T-cell (primary cell): ENCODE measurements at places on chromosomes 5 and 9. TPM values are rescaled to one million over a fixed set of nuclear protein-coding genes. Genes with fewer than 3 reads are reported as not detected.

DNA sequence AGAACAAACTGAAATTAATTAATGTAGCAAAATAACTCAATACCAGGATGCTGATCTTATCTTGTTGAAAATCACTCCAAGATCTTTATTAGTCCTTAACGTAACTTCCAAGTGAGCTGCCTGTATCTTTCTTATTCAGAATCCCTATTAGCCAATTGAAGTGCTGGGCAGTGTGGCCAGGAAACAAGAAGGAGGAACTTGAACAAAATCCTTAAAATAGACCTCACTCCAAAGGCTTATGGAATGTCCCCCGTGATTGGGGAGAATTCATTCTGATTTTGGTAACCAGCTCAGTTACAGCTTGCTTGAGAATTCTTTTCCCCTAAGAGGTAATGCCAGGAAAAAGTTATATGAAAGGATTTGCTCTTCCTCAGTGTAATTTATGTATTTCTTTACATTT is 171.0 kb downstream of the DEPDC1B start:
- H3K27ac ChIP-seq: no peak overlapping the region
- H3K36me3 ChIP-seq: no peaks in the 10 kb centered on the region
- no peaks in the 10 kb centered on the region for H3K4me1 ChIP-seq
- no peak for DNase-seq
- H3K27me3 ChIP-seq: no peaks in the 10 kb centered on the region

The GPX3 gene
- 1.6 TPM for total RNA-seq

DNA sequence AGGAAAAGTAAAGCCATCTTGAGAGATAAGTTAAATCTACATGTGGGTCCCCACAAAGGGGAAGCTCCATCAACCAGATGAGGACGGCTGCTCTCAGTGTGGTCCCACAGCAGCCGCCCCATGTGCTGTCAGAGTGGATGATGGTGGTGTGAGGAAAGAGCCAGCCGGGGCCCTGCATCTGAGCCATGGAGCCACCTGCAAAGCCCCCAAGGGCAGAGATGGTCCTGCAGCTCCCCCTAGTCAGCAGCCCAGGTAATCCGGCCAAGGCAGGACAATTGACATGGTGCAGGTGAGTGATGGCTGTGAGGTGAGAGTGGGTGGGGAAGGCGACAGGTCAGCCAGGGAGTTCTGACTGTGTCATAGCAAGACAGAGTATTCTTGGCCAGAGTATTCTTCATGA is 458.8 kb downstream of the ICE1 start:
- no peak for DNase-seq
- H3K27me3 ChIP-seq: peaks cover 14% of the 10 kb centered on the region
- no peaks in the 10 kb centered on the region for H3K4me1 ChIP-seq
- no peak overlapping the region for H3K4me3 ChIP-seq

The EQTN gene
- total RNA-seq: not detected

GRCh38 chr5:35924950-35925722 is 13.3 kb downstream of the CAPSL start:
- H3K4me1 ChIP-seq: peaks cover 25% of the 10 kb centered on the region
- DNase-seq: peak; percentile 79
- H3K4me3 ChIP-seq: peak overlapping the region; percentile 3
- H3K27me3 ChIP-seq: peaks cover 3% of the 10 kb centered on the region

DNA sequence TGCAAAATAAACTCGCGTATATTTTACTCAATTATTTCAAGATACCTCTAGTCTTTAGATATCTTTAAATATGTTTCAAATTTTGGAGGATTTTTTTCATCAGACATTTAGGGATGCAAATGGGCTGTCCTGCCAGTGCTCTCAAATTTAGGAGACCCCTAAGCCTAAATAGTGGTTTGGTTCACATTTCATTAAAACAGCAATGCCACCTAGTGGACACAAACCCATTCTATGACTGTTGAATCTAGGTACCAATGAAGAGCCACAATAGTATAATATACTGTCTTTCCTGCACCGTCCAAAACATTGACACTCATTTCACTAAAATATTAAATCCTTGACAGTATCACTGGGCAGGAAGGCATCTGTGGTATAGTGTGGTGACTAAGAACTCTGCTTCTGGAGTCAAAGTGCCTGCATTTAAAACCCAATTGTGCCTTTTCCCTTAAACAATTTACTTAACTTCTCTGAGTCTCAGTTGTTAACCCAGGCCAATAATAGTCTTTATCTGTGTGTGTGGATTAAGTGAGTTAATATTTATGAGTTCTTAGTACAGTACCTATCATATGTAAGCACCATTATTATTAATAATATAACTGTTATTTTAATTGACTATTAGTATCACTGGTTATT is 148.0 kb downstream of the RORB start:
- no peak for DNase-seq
- no peak overlapping the region for H3K27ac ChIP-seq
- no peak overlapping the region for H3K4me3 ChIP-seq
- no peaks in the 10 kb centered on the region for H3K4me1 ChIP-seq

The IPO11 gene
- 17.4 TPM for total RNA-seq

The AQP3 gene
- total RNA-seq: 91.9 TPM

The ITGA1 gene
- total RNA-seq: 8.1 TPM

- H3K27me3 ChIP-seq: peaks cover 3% of the 10 kb centered on the region
- no peak for DNase-seq
- peaks cover 15% of the 10 kb centered on the region for H3K4me1 ChIP-seq
- no peak overlapping the region for H3K4me3 ChIP-seq
- no peaks in the 10 kb centered on the region for H3K36me3 ChIP-seq
- H3K27ac ChIP-seq: no peak overlapping the region
Measured at GRCh38 chr5:132224716-132225115, 2.9 kb downstream of the P4HA2 start.

- DNase-seq: no peak
- no peak overlapping the region for H3K27ac ChIP-seq
- no peak overlapping the region for H3K4me3 ChIP-seq
- no peaks in the 10 kb centered on the region for H3K27me3 ChIP-seq
- no peaks in the 10 kb centered on the region for H3K36me3 ChIP-seq
- no peaks in the 10 kb centered on the region for H3K4me1 ChIP-seq
Measured at GRCh38 chr9:86135371-86135770, 36.0 kb upstream of the GOLM1 start.

The FAM200C gene
- 0.69 TPM for total RNA-seq

The LCP2 gene
- 387 TPM for total RNA-seq

- DNase-seq: no peak
- no peaks in the 10 kb centered on the region for H3K4me1 ChIP-seq
- H3K27ac ChIP-seq: no peak overlapping the region
Measured at GRCh38 chr5:158026304-158027031, 167.5 kb upstream of the CLINT1 start.

The FCN1 gene
- total RNA-seq: 1.8 TPM

GRCh38 chr9:82382887-82383616 is 394.5 kb downstream of the SPATA31D1 start:
- H3K4me3 ChIP-seq: no peak overlapping the region
- no peaks in the 10 kb centered on the region for H3K36me3 ChIP-seq
- H3K27ac ChIP-seq: no peak overlapping the region

DNA sequence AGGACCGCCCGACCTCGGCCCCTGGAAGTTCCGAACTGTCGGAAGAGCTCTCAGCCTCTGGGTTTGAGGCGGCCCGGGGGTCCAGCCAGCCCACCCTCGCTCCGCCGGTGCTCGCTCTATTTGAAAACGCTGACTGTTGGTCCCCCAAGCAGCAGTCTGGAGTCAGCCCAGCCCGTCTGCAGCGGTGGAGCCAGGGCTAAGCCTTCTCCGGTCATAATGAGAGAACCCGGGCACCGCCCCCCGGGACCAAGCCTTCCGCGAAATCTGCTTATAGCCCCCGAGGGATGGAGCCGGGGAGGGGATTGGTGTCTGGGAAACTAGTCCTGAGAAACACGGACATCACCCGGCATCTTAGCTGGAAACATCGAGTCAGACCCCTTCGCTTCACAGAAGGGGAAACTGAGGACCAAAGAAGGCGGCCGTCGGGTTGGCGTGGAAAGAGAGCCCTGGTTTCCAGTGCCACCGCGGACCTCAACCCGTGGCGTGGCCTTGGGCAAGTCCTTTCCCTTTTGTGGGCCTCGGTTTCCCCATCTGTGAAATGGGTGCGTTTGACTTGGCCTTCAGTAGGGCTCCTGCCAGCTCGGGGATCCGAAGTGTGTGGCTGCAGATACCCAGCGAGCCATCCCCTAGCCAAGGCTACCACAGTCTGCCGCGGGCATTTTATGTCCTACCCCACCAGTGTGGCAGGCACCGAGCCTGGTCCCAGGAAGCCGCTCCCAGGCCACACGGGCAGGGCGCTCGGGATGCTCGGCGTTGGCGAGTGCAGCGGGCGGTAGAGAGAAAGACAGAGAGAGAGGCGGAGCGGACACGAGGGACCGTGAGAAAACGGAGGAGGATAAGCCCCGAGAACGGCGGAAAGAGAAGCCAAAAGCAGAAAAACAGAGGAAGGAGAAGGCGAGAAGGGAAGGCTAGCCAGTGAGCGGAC is 857 bp downstream of the ADAM19 start:
- H3K4me1 ChIP-seq: peaks cover 12% of the 10 kb centered on the region
- DNase-seq: no peak
- H3K27ac ChIP-seq: peak overlapping the region; percentile 24
- peaks cover 15% of the 10 kb centered on the region for H3K27me3 ChIP-seq
- no peaks in the 10 kb centered on the region for H3K36me3 ChIP-seq

The IQGAP2 gene
- 72.5 TPM for total RNA-seq
